ENCODE measurements at places on chromosomes 7 and 10. TPM values are rescaled to one million over a fixed set of nuclear protein-coding genes. Genes with fewer than 3 reads are reported as not detected.
A peak's percentile ranks its signal among the peaks of the same experiment; 100 is the strongest.

The PRPS1L1 gene
- total RNA-seq = not detected

The CDK14 gene
- total RNA-seq = 0.05 TPM

The CAMK1D gene
- 13.8 TPM for total RNA-seq

The CALCR gene
- total RNA-seq = not detected

The WIPF3 gene
- not detected for total RNA-seq

The SPDYE16 gene
- 0.20 TPM for total RNA-seq

The TYW1B gene
- total RNA-seq = 1.8 TPM

DNA sequence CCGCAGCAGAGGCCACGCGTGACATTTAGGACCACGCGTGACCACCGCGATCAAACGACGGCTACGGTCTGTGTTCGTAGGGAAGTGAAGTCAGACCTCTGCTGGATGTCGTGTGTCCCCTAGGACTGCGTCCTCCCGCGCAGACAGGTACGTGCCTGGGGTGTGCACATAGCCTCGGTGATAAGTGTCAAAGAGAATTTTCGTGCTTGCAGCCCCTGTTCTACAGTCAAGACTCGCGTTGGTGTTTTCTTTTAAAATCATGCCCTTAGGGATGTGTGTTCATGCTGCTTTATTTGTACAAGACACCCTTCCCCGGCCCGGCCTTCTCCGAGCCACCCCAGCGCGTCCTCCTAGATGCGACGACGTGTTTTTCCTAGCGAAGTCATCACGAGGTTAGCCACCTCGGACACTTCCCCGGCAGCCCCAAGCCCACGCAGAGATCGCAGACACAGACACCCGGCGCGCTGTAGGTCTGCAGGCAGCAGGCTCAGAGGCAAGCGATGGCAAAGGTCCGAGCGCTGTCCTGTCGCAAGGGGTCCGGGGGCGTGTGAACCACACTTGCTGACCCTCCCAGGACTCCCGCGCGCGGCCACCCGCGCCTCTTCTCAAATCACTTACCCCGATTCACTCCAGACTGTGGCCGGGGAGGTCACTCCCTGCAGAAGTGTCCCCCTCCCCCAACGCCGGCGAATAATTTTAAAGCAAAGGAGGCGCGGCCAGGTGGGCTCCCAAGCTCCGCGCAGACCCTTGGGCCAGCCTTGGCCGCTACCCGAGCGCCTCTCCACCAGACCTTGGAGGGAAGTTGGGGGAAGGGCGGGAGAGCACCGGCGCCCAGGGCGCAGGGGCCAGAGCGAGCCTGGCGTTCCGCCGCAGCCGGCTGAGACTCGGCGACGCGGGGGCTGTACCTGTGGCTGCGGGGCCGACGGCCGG lies 552 bp downstream of the MKX start:
- H3K4me1 ChIP-seq = peaks cover 36% of the 10 kb centered on the region
- no peak overlapping the region for H3K27ac ChIP-seq
- H3K27me3 ChIP-seq = peaks cover 59% of the 10 kb centered on the region

- no peaks in the 10 kb centered on the region for H3K4me1 ChIP-seq
- no peak overlapping the region for H3K4me3 ChIP-seq
- DNase-seq = no peak
- peaks cover 2% of the 10 kb centered on the region for H3K27me3 ChIP-seq
- no peak overlapping the region for H3K27ac ChIP-seq
Measured at GRCh38 chr10:34193931-34194626, 621.0 kb downstream of the PARD3 start.

GRCh38 chr10:129755621-129756020 lies 208.5 kb downstream of the EBF3 start:
- H3K27me3 ChIP-seq = no peaks in the 10 kb centered on the region
- no peak overlapping the region for H3K27ac ChIP-seq
- H3K4me3 ChIP-seq = no peak overlapping the region
- peaks cover 11% of the 10 kb centered on the region for H3K4me1 ChIP-seq
- DNase-seq = no peak
- peaks cover 37% of the 10 kb centered on the region for H3K36me3 ChIP-seq

- no peaks in the 10 kb centered on the region for H3K27me3 ChIP-seq
- H3K36me3 ChIP-seq = no peaks in the 10 kb centered on the region
- no peaks in the 10 kb centered on the region for H3K4me1 ChIP-seq
- H3K4me3 ChIP-seq = no peak overlapping the region
- no peak overlapping the region for H3K27ac ChIP-seq
- DNase-seq = no peak
Measured at GRCh38 chr7:41261080-41261479, 441.8 kb downstream of the INHBA start.

GRCh38 chr7:90726623-90727022 lies 130.5 kb downstream of the CDK14 start:
- no peak overlapping the region for H3K27ac ChIP-seq
- DNase-seq = no peak
- no peaks in the 10 kb centered on the region for H3K27me3 ChIP-seq
- H3K4me1 ChIP-seq = no peaks in the 10 kb centered on the region

GRCh38 chr7:155721056-155721455 lies 76.6 kb downstream of the RBM33 start:
- H3K27me3 ChIP-seq = no peaks in the 10 kb centered on the region
- peaks cover 35% of the 10 kb centered on the region for H3K4me1 ChIP-seq
- peaks cover 9% of the 10 kb centered on the region for H3K36me3 ChIP-seq
- no peak overlapping the region for H3K27ac ChIP-seq
- DNase-seq = no peak

GRCh38 chr10:101708870-101709269 lies 13.9 kb upstream of the FBXW4 start:
- no peak for DNase-seq
- no peaks in the 10 kb centered on the region for H3K36me3 ChIP-seq
- H3K27ac ChIP-seq = no peak overlapping the region
- H3K27me3 ChIP-seq = peaks cover 46% of the 10 kb centered on the region
- peaks cover 12% of the 10 kb centered on the region for H3K4me1 ChIP-seq

- no peak for DNase-seq
- H3K27me3 ChIP-seq = no peaks in the 10 kb centered on the region
- H3K4me1 ChIP-seq = peaks cover 31% of the 10 kb centered on the region
- H3K27ac ChIP-seq = no peak overlapping the region
- no peaks in the 10 kb centered on the region for H3K36me3 ChIP-seq
- no peak overlapping the region for H3K4me3 ChIP-seq
Measured at GRCh38 chr10:102668326-102669107, 24.2 kb downstream of the TRIM8 start.

DNA sequence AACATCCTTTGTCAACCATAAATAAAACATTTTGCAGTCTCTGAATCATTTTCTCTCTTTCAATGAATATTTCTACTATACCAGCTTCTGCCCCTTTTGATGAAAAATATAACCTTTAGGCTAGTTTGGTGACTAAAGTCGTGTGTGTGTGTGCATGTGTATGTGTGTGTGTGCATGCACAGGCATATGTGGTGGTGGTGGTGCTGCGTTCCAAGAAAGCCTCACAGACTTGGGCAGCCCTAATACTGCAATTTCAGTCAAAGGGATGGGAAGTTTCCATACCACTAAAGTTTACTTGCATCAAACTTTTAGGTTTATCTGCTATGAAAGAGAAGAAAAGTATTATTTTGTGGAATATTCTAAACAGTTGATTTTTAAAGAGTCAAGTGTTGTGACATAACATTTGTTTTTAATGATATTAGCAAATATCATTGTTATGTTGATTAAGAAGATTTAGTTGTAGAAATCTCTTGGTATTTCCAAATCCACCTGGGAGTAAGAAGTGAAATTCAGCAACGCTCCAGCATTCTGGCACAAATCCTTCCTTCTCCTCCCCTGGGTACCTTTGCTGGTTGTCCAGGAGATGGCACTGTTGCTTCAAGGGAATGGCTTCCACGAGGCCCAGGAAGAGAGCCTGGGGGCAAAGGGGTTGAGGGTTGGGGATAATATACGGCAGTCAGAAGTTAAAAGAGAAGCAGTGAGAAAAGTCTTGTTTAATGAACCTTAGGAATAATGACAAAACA lies 41.5 kb downstream of the ASB4 start:
- H3K4me1 ChIP-seq = no peaks in the 10 kb centered on the region
- H3K4me3 ChIP-seq = no peak overlapping the region
- no peaks in the 10 kb centered on the region for H3K36me3 ChIP-seq
- H3K27ac ChIP-seq = no peak overlapping the region

GRCh38 chr7:18521945-18522566 lies 26.5 kb downstream of the HDAC9 start:
- H3K36me3 ChIP-seq = no peaks in the 10 kb centered on the region
- no peak overlapping the region for H3K4me3 ChIP-seq
- peak overlapping the region; percentile 60 for H3K27ac ChIP-seq
- no peaks in the 10 kb centered on the region for H3K27me3 ChIP-seq
- DNase-seq = peak; percentile 9
- H3K4me1 ChIP-seq = no peaks in the 10 kb centered on the region

- no peaks in the 10 kb centered on the region for H3K27me3 ChIP-seq
- H3K36me3 ChIP-seq = no peaks in the 10 kb centered on the region
- no peak overlapping the region for H3K27ac ChIP-seq
- H3K4me1 ChIP-seq = no peaks in the 10 kb centered on the region
Measured at GRCh38 chr7:147556317-147556716, 1034.2 kb upstream of the C7orf33 start.

DNA sequence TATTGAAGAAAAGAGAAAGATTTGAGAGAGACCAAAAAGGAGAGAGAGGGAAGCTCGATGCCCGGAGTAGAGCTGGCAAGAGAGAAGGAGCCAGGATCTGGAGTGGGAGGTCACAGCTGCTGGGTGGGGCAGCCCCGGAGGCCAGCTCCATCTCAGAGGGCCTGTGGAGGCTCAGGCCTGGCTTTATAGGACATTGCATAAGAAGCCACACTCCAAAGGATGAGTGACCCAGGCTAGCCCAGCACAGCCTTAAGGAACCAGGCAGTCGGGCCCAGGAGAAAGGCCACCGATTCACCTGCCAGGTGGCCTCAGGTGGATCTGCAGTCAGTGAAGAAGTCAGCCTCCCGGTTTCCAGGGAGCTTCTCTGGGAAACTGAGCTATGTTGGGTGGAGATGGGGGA lies 676 bp downstream of the PLAC9 start:
- no peaks in the 10 kb centered on the region for H3K36me3 ChIP-seq
- H3K27me3 ChIP-seq = peaks cover 22% of the 10 kb centered on the region
- H3K4me1 ChIP-seq = peaks cover 2% of the 10 kb centered on the region
- no peak overlapping the region for H3K27ac ChIP-seq
- H3K4me3 ChIP-seq = no peak overlapping the region

- DNase-seq = no peak
- no peaks in the 10 kb centered on the region for H3K36me3 ChIP-seq
- no peaks in the 10 kb centered on the region for H3K27me3 ChIP-seq
- H3K4me3 ChIP-seq = no peak overlapping the region
- H3K27ac ChIP-seq = no peak overlapping the region
- H3K4me1 ChIP-seq = no peaks in the 10 kb centered on the region
Measured at GRCh38 chr7:82742163-82742562, 298.6 kb upstream of the CACNA2D1 start.

DNA sequence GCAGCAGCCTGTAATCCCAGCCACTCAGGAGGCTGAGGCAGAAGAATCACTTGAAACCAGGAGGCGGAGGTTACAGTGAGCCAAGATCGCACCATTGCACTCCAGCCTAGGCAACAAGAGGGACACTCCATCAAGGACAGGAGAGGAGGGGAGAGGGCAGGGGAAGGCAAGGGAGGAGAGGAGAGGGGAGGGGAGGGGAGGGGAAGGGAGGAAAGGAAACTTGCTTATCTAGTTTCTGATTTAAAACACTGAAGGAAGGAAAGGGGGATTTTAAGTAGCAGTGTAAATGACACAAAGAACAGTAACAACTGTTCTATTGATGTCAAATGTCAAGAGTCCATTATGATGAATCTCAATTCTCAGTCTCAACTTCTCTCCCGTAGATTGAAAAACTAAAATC lies 43.7 kb downstream of the SRPK2 start:
- H3K36me3 ChIP-seq = no peaks in the 10 kb centered on the region
- no peaks in the 10 kb centered on the region for H3K27me3 ChIP-seq
- H3K4me1 ChIP-seq = peaks cover 53% of the 10 kb centered on the region
- DNase-seq = peak; percentile 27
- no peak overlapping the region for H3K4me3 ChIP-seq
- H3K27ac ChIP-seq = peak overlapping the region; percentile 47

DNA sequence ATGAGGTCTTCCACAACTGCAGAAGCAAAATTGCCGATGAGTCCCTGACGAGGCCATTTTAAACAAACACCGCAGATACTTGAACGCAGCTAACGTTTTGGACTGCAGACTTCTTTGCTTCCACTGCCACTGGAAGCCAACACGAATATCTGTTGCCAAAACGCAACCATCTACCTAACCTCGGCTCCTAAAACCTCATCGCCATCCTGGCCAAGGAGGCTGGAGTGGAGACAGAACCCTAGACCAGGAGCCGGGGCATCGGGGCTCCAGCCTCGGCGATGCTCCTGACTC lies 493 bp downstream of the WDR91 start:
- H3K27ac ChIP-seq = peak overlapping the region; percentile 97
- H3K4me3 ChIP-seq = peak overlapping the region; percentile 88
- no peaks in the 10 kb centered on the region for H3K27me3 ChIP-seq
- peaks cover 13% of the 10 kb centered on the region for H3K36me3 ChIP-seq
- peak; percentile 17 for DNase-seq

- DNase-seq = no peak
- H3K36me3 ChIP-seq = no peaks in the 10 kb centered on the region
- no peaks in the 10 kb centered on the region for H3K4me1 ChIP-seq
- H3K27me3 ChIP-seq = no peaks in the 10 kb centered on the region
- no peak overlapping the region for H3K27ac ChIP-seq
Measured at GRCh38 chr10:124270530-124271327, 148.0 kb downstream of the OAT start.

GRCh38 chr7:140404565-140405065 lies 757 bp downstream of the RAB19 start:
- no peaks in the 10 kb centered on the region for H3K27me3 ChIP-seq
- peak overlapping the region; percentile 93 for H3K27ac ChIP-seq
- peaks cover 30% of the 10 kb centered on the region for H3K4me1 ChIP-seq
- H3K36me3 ChIP-seq = peaks cover 8% of the 10 kb centered on the region
- DNase-seq = no peak

GRCh38 chr7:7212612-7213011 lies 30.3 kb downstream of the C1GALT1 start:
- H3K36me3 ChIP-seq = peaks cover 42% of the 10 kb centered on the region
- H3K4me1 ChIP-seq = peaks cover 38% of the 10 kb centered on the region
- no peaks in the 10 kb centered on the region for H3K27me3 ChIP-seq
- H3K4me3 ChIP-seq = no peak overlapping the region
- no peak overlapping the region for H3K27ac ChIP-seq

DNA sequence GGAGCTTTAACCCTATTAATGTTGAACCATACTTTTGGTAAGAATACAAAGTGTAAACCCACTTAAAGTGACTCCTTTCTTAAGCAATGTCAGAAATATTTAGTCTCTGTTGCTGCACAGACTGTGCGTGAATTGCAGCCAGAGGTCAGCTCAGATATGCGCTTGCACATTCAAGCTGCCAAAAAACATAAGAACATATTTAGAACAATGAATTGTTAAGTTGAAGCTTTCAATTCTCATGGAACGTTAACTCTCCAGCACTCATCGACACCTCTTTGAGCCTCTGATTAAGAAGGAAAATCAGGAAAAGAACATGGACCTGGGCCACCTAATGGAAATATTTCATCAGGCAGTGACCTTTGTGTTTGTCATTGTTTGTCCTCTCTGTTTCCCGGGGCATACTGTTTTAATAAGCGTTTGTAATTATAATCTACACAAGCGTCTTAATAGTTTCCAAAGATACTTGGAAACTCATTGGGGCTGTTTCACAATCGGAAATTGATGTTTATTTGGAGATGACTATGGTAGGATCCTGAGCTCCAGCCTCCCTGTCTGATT lies 193.0 kb upstream of the CELF2 start:
- peaks cover 16% of the 10 kb centered on the region for H3K27me3 ChIP-seq
- no peaks in the 10 kb centered on the region for H3K36me3 ChIP-seq
- H3K27ac ChIP-seq = no peak overlapping the region
- H3K4me1 ChIP-seq = no peaks in the 10 kb centered on the region
- H3K4me3 ChIP-seq = no peak overlapping the region
